Testis (tissue), 5 donors: ENCODE measurements at places on chromosomes 6 and 20. TPM values are rescaled to one million over a fixed set of nuclear protein-coding genes. Genes with fewer than 3 reads are reported as not detected.

COL11A2 gene
- total RNA-seq, result 8.8 TPM

DEF6 gene
- 20.9 TPM for total RNA-seq

MLN gene
- not detected for total RNA-seq

- peak; percentile 19 for DNase-seq
Measured at GRCh38 chr20:19566226-19566945, 191.7 kb upstream of the RIN2 start.

GRCh38 chr20:24392612-24393011, 76.8 kb upstream of the SYNDIG1 start:
- DNase-seq, result no peak

GRCh38 chr6:2827142-2827541, 14.5 kb downstream of the SERPINB1 start:
- DNase-seq, result no peak

DNA sequence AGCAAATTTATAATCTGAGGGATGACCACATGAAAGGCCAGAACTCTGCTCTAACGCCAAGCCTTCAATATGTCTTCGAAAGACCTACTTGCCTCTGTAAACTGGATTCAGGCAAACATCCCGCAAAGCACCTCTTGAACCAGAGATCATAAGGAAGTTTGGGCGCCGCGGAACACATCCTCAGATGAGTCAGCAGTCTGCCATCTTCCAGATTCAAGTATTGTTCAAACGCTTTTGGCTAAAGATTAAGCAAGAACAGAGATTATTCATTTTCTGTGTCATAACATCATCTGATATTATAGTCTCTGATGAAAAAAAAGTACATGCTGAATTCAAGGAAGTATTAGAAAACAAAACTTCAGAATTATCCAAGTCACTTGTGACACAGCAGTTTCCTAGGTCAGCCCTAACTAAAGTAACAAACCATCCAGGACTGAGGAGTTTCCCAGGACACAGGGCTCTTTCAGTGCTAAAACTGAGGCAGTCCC, 20.8 kb downstream of the TBC1D7 start:
- no peak for DNase-seq

GRCh38 chr6:138572167-138572875, 73.0 kb upstream of the NHSL1 start:
- peak; percentile 52 for DNase-seq

GRCh38 chr6:106631346-106631745, 2.0 kb downstream of the QRSL1 start:
- no peak for DNase-seq

DNA sequence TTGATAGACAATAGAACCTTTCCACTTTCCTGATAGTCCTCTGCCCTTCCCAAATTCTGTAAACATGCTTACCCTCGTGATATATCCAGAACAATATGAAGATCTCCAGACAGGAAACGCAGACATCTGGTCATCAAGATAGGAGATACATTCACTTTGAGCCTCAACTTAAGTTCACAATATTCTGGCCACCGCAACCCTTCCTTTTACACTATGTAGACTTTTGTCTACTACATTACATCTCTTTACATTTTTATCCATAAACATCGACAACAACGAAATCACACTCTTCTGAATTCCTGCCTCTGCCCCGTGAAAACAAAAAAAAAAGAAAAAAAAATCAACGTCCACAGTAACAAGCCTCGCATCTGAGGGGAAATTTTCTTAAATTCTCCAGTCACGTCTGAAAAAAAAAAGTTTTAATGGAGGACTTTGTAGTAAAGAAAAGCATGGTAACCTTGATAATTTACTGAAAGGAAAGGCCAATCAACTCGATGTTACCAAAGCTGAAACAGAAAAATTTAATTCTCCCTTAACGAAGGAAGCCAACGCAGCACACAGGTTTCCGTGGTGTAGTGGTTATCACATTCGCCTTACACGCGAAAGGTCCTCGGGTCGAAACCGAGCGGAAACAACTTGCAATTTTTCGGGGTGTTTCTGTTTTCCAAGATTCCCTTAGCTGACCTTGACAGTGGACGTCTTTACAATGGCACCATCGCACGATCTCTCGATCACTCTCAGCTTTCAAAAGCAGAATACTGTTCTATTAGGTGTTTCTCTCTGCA, 21.8 kb downstream of the POM121L2 start:
- no peak for DNase-seq

DNA sequence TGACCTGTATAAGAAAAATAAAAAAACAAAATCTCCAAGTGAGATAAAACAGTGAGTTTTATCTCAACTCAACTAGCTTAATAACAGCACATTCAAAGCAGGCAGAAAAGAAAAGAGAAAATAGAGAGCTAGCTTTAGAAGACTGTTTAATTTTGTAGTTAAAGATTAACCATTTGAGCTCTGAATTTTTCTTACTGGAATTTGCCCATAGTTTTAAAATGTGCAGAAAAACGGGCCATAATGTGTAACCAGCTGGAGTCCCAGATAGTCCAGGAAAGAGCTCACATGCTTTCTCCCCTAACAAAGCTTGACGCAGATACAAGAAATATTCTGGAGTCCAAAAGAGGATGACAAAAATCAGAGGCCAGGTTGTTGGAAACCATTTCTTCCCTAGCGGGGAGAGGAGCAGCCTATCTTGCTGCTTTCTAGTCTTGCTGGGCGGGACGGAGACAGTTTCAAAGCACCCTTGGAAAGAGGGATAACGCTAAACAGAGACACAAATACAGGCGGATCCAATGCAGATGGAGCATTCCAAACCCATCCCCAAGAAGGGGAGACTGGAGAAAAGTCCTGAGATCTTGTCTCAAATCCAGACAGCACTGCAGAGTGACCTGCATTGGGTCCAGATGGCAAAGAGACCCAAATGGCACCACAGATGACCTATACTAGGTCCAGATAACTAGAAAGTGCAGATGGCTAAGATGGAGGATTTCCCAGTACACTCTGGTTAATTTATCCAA, 16.1 kb downstream of the TTK start:
- DNase-seq, result no peak

DNA sequence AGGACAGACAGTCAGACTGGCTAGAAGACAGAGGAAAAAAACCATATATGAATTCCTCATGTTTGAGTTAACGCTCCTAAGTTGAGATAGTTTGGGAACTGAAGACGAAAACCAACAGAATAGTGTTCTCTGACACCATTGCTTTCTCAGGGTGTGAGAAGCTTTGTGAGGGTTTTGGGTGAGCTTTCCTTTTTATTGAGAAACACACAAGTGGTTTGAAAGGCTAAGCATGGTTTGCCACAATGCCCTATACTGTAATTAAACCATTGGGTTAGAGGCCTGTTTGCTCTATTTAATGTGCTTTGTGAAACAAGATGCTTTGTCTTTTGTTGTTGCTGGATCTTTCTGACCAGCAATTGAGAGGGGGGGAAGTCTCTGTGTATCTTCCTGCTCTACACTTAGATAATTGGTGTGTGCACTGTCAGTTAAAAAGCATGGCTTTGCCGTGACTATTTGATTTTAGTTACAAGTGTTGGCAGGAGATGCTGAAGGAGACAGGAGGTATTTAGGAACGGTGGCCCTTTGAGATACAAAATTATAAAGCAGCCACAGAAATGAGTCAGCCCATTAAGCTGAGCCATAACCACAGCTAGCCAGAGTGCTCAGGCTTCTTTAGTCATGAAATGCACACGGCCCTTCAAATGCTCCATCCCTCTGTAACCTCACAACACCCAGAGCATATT, 273.0 kb upstream of the PREP start:
- DNase-seq, result no peak

COX4I2 gene
- total RNA-seq, result 6.1 TPM

- DNase-seq, result no peak
Measured at GRCh38 chr6:69578361-69578890, 218.4 kb downstream of the LMBRD1 start.

DNA sequence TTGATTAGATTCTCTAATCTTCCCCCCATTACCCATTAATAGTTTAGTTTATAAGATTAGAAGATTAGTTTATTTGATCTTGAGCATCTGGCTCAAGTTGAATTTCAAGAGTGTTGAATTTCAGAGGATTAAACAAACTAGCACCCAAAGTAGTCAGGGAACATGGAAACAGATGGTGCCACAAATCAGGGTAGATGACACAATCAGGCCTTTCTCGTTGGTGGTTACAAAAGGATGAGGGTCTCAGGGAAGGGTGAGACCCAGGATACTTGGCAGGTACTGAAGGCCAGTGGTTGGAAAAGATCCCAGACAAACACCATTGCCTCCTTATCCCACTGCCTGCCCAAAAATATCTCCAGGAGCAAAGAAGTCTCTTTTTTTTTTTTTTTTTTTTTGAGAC, 29.5 kb upstream of the ADGRF1 start:
- DNase-seq, result no peak

NRSN1 gene
- total RNA-seq, result not detected

GRCh38 chr20:16732506-16733152, 2.8 kb downstream of the SNRPB2 start:
- DNase-seq, result no peak

- DNase-seq, result no peak
Measured at GRCh38 chr6:34416877-34417371, 8.9 kb downstream of the RPS10 start.

DNA sequence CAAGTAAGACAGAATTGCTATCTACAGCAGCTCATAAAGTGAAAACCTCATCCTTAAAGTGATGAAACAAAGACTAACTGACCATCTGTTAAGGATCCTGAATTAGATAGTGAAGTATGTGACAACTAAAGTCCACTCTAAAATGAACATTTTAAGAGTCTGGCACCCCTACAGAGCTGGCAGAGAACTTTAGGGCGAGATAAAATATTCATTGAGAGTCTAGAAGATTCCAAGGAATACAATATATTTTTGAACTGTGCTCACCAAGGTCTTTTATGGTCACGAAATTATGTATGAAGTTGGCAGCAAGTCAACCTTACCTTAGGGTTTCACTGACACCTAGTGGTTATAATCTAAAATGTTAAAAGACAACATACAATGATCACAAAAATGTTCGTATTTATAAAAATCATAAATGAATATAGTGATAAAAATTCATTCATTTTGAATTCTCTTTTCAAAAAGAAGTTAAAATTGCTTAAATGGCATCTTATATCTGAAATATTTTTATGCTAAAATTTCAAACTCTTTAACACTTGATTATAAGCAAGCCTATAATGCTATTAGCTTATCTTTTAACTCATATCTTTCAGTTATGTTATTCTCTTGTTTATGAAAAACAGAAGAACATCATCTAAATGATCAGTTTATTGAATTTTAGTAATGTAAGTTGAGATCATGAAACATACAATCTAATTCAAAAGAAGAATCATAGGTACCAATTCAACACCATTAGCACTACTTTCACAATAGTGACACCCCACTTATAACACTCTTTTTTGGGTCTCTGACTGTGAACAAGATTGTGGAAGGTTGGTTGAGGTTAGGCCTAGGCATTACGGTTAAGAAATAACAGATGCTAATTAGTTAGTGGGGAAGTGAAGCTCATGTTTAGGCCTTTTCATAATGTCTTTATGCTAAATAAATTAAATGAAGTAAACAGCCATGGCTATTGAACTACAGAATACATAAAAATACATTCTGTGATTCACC, 27.5 kb downstream of the RSPH3 start:
- no peak for DNase-seq

GRCh38 chr20:6017880-6018279, 36.0 kb downstream of the LRRN4 start:
- no peak for DNase-seq

- DNase-seq, result no peak
Measured at GRCh38 chr6:22108199-22108598, 188.6 kb downstream of the PRL start.

SIM1 gene
- 0.43 TPM for total RNA-seq

DNA sequence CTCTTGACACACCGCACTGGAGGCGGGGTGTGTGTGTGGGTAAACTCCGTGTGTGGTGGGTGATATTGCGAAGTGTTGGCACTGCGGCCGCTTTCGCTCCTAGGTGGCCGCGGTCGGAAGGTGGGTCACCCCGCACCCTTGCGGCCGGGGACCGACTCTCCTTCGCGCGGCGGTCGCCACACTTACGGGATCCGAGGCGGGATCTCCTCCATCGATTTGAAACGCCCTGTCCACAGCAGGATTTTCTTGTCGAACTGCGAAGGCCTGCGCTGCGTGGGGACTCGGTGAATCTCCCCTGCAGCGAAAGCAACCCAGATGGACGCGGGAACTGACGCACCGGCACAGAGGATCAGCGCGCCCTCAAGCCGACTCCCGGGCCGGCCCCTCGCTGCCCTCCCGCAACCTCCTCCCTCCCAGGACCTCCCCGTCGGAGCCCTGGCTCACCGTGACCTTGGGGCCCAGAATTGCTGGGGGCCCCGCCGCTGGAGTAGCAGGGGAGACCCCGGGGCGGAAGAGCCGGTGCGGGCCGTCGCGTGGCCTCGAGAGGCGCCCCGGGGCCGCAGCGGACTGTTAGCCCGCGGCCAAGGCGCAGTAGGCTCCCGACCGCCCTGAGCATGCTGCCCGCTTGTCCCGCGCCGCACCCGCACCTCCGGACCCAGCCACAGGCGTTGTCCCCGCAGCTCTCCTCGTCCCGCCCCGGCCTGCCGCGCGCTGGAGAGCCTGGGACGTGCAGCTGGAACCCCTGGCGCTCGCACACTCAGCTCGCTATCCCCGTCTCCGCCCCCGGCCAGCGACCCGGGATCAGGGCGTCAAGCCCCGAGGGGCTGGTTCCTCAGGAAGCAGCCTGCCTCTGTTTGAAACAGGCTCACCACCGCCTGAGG, at the start of gene FAM162B:
Gene FAM162B, minus strand, starts transcription at position 759 of the 881 bp plus-strand sequence. Its CDS starts 143 bp downstream, at position 616.
- peak; percentile 50 for DNase-seq

POU3F2 gene
- total RNA-seq, result 0.31 TPM

GRCh38 chr6:113320653-113321052, 536.5 kb upstream of the MARCKS start:
- DNase-seq, result no peak

MOG gene
- total RNA-seq, result not detected

CEP43 gene
- 67.0 TPM for total RNA-seq

- no peak for DNase-seq
Measured at GRCh38 chr6:90080876-90081481, 186.7 kb downstream of the GJA10 start.

DNA sequence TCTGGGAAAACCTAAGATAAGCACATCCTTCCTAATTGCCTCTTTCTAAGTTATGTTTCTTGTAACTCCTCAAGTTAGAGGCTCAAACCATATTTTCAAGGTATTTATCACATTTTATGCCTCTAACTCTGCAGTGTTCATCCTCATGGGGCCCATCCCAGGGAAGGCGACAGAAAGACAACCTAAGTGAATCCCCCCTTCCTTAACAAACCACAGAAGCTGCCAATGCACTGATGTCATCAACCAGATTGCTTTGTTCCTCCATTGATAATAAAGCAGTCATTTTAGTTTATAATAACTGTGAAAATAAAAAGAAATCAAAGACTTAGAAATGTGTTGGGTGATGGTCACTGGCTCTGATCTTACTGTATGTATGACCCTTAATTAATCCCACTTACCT, 119.5 kb upstream of the TCF21 start:
- DNase-seq, result no peak

- DNase-seq, result no peak
Measured at GRCh38 chr6:111122458-111123286, 35.4 kb downstream of the SLC16A10 start.

SGK2 gene
- 8.5 TPM for total RNA-seq

RTF2 gene
- total RNA-seq, result 76.4 TPM

DNA sequence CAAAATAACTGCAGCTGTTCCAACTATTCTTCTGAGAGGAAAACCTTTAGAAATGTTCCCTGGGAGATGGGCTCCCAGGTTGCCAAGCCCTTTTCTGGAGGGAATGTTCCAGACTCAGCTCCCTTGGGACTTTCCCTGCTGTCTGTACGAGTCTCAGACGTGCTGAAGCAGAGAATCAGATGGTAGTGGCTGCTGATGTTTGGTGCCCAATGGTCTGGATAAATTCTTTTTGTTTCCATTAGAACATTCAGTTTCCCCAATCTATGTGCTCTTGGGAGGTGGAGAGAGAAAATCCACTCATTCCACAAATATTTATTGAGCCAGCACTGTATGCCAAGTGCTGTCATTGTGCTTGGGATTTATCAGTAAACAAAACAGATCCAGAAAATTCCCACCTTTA, 40.0 kb downstream of the SNHG17 start:
- DNase-seq, result peak; percentile 40

RBM38 gene
- 114 TPM for total RNA-seq
